CD8-positive, alpha-beta T cell (primary cell): ENCODE measurements at places on chromosomes 12 and 14.

DNA sequence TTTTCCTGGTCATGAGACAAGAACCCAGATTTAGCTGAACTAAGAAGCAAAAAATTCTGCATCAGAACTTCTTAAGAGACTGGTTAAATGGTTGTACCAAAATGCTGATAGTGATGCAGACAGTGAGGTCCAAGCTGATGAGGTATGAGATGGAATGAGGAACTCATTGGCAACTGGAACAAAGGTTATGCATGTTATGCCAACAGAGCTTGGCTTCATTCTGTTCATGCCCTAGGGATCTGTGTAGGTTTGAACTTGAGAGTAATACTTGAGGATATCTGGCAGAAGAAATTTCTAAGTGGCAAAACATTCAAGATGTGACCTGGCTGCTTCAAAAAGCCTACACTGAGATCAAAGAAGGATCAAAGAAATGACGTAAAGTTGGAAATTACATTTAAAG lies 398.0 kb downstream of the FSCB start:
- DNase-seq, result no peak

DNA sequence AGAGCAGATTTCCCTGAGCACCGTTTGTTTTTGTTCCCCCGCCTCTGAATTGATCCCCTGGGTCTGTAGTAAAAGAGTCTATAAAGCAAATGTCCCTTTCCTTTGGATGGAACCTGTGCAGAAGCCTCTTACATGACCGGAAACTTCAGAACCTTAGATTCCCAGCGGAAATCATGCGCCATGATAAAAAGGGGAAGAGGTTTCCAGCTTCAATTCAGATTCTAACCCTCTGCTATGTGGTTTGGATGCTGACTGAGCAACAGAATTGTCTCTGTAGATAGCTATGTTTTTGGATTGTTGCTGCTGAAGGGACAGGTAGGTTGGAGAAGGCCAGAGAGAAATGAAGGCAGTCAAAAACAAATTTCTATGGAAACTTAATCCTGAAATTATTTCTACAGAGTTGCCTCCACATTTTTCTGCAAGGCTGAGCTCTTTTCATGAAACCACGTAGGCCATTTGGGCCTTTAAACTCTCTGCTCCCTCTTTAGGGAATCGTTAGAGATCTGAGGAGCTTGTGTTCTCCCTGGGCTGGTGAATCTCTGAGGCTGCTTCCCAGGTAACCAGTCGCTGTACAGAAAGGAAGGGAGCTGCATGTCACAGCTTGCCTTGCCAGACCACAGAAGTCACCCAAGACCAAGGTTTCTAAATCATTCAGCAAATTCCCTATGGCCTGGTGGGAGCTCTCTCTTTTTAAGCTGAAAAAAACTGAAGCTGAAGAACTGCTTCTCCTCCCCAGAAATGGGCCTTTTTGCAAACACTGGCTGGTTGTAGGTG lies 28.7 kb upstream of the OR10P1 start:
- DNase-seq, result no peak

- DNase-seq, result no peak
Measured at GRCh38 chr14:102213984-102214658, 74.4 kb downstream of the WDR20 start.

- no peak for DNase-seq
Measured at GRCh38 chr12:2561367-2561766, 233.4 kb upstream of the FKBP4 start.
